ENCODE measurements at places on chromosomes 11 and 22. TPM values are rescaled to one million over a fixed set of nuclear protein-coding genes. Genes with fewer than 3 reads are reported as not detected.

The KLHL35 gene
- 4.3 TPM for total RNA-seq

The LRRC74B gene
- under 0.01 TPM for total RNA-seq

DNA sequence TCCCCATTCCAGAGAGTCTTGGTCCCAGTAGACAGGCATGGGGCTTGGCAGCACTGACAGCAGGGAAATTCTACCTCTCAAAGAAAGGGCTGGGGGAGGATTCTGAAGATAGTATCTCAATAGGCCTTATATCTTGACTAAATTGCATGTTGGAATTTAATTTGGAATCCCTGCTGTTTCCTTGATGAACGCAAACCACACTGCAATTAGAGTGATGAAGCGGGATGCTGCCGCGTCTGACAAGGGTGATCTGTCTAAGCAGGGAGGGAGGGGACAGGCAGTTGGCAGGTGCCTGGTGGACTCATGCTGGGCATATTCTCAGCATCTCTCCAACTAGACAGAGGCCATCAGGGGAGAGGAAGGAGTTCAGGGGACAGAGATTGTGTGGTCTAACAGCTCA is 48.4 kb downstream of the COMMD9 start:
- no peak for DNase-seq

- DNase-seq: peak; percentile 99
Measured at GRCh38 chr11:75347781-75348566, 3.5 kb downstream of the ARRB1 start.

- no peak for DNase-seq
Measured at GRCh38 chr11:9887472-9887871, 223.6 kb downstream of the SWAP70 start.

The ZNF408 gene
- 16.2 TPM for total RNA-seq

The TYR gene
- not detected for total RNA-seq

The PNPLA5 gene
- not detected for total RNA-seq

The PSMD13 gene
- 117 TPM for total RNA-seq

GRCh38 chr11:71323876-71324526 is 71.6 kb upstream of the SHANK2 start:
- peak; percentile 18 for DNase-seq

GRCh38 chr11:69122630-69123431 is 32.9 kb upstream of the SMIM38 start:
- peak; percentile 98 for DNase-seq

GRCh38 chr11:119854521-119854920 is 125.5 kb upstream of the NECTIN1 start:
- DNase-seq: no peak

DNA sequence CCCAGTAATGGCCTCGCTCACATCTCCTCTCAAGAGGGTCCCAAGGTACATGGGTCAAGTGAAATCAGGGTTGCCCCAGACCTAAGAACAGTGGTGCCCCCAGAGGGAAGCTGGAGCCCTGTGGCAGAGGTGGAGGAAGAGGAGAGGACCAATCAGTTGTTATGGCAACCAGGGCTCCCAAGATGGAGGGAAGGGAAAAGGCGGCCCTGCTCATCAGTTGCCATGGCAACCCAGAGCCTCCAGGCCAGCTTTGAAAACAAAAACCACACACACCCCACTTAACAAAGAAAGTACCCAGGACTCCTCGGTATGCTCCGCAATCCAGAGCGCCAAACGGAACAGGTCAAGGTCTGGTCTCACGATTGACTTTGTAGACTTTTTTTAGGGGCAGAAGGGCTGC is 53.5 kb upstream of the SLC35C1 start:
- DNase-seq: no peak

The OTOG gene
- not detected for total RNA-seq

DNA sequence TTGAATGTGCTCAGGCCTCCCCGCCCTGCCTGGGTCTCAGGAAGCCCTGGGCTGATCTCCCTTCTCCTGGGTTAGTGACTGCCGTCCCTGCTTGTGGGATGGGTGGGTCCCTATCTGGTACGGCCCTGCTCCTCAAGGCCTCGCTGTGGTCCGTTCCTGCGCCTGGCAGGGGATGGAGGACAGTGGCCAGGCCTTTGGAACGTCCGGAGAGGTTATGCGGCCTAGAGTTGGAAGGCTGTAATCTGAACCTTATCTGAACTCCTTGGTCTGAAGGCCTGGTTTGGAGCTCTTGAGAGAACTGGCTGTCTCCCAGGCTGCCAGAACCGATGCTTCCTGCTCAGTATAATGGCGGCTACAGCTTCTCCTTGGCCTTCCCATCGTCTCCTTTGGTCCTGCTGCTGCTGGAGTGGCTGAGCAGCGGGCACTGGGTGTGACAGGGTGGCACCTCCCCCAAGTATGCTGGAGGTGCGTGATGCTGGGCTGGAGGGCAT is 72.8 kb downstream of the FLI1 start:
- peak; percentile 55 for DNase-seq

The PGGHG gene
- 7.7 TPM for total RNA-seq

- DNase-seq: no peak
Measured at GRCh38 chr11:114892381-114893197, 214.3 kb downstream of the NXPE2 start.

The OR5J2 gene
- total RNA-seq: not detected

The CBLIF gene
- total RNA-seq: not detected
